ENCODE measurements at places on chromosomes 6 and 20.
A peak's percentile ranks its signal among the peaks of the same experiment; 100 is the strongest.

- DNase-seq: no peak
These were observed 5.4 kb downstream of the NKX2-4 start for GRCh38 chr20:21391972-21392352.

- DNase-seq: no peak
These were observed 338.2 kb upstream of the PREP start for GRCh38 chr6:105740946-105741645.

DNA sequence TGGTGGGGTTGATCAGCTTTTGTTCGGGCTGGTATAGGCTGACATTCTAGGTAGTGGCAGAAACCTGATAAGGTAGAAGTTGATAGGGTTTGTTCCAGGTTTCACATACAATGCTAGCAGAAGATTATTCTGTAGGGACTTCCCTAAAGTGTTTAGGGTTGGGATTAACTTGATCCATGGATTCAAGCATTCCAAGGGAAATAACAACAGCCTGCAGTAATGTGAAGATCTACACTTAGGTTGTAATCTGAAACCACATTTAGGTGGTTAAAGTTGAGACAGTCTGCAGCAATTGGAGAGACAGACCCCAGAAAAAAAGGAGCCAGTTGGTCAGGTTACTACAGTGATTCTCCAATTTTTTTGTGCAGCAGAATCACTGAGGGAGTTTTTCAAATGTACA, 56.1 kb downstream of the GJA1 start:
- no peak for DNase-seq

- no peak for DNase-seq
These were observed 50.3 kb upstream of the PTPRK start for GRCh38 chr6:128570680-128571063.

DNA sequence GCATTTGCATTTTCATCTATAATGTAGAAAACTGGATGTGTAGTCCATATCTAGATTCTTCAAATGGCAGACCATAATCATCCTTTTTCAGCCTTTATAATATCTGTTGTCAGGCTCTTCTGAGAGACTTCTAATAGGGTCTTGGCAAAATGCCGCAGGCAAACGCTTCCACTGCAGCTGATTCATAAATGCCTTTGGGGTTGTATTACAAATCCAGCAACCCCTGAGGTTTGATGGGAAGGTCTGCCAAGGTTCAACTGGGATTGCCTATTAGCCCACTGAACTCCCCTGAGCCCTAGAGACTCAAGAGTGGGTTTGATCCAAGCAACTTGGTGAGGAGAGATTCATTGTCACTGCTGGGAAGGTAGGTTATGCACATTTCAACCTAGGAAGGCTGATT, 365.2 kb upstream of the POU3F2 start:
- DNase-seq: no peak

GRCh38 chr6:1312473-1313367, 822 bp downstream of the FOXQ1 start:
- DNase-seq: peak; percentile 18

Data from NCI-H2029 (cell line).